ENCODE measurements at places on chromosomes 7 and 10. TPM values are rescaled to one million over a fixed set of nuclear protein-coding genes. Genes with fewer than 3 reads are reported as not detected.

- H3K4me1 ChIP-seq, result peaks cover 8% of the 10 kb centered on the region
- no peaks in the 10 kb centered on the region for H3K27me3 ChIP-seq
Observed at GRCh38 chr7:156095908-156096539, 283.8 kb upstream of the SHH start.

GRCh38 chr10:83373671-83374070 lies 765.6 kb upstream of the GHITM start:
- no peaks in the 10 kb centered on the region for H3K27me3 ChIP-seq
- DNase-seq, result no peak
- no peak overlapping the region for H3K4me3 ChIP-seq
- H3K4me1 ChIP-seq, result no peaks in the 10 kb centered on the region
- H3K27ac ChIP-seq, result no peak overlapping the region
- H3K36me3 ChIP-seq, result no peaks in the 10 kb centered on the region

- no peak overlapping the region for H3K27ac ChIP-seq
- no peak overlapping the region for H3K4me3 ChIP-seq
- H3K4me1 ChIP-seq, result no peaks in the 10 kb centered on the region
- peak; percentile 81 for DNase-seq
- no peaks in the 10 kb centered on the region for H3K27me3 ChIP-seq
Observed at GRCh38 chr7:4830176-4830575, 31.7 kb downstream of the PAPOLB start.

DNA sequence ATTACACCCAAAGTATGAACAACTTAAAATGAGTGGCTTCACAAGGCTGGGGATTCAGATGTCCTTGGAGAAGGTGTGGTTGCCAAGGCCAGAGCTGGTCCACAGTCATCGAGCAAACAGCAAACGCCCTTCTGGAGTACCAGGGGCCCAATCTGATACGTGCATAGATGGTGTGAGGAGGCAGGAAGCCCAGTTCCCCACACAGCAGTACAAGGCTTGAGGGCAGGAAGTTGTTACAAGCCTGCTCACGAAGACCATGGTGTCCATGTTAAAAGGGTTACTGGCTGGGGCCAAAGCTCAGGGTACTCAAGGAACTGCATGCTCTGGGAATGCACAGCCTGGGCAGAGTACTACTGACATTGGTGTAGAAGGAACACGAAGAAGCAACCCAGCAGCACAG lies 4.6 kb upstream of the ANKRD26 start:
- H3K27ac ChIP-seq, result no peak overlapping the region
- H3K4me1 ChIP-seq, result peaks cover 7% of the 10 kb centered on the region
- no peaks in the 10 kb centered on the region for H3K27me3 ChIP-seq

DNA sequence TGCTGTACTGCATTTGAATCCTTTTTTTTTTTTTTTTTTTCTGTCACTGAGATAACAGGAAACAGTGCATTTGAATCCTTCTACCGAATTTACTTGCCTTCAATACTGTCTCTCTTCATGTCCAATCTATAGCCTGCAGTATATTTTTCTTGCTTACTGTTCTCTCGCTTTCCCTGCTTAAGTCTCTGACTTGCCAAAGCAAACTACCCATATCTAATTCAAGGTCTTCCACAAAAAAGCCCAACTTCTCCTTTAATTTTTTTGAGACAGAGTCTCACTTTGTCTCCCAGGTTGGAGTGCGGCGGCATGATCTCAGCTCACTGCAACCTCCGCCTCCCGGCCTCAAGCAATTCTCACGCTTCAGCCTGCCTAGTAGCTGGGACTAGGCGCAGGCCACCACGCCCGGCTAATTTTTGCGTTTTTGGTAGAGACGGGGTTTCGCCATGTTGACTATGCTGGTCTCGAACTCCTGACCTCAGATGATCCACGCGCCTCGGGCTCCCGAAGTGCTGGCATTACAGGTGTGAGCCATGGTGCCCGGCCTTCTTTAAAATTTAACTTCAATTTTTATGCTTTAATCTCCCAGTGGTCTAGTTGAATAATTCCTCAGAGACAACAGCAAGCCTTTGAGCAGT lies 882 bp downstream of the PDCD11 start:
- H3K4me1 ChIP-seq, result peaks cover 39% of the 10 kb centered on the region
- no peak overlapping the region for H3K4me3 ChIP-seq
- H3K27ac ChIP-seq, result no peak overlapping the region
- no peak for DNase-seq
- H3K27me3 ChIP-seq, result no peaks in the 10 kb centered on the region

DNA sequence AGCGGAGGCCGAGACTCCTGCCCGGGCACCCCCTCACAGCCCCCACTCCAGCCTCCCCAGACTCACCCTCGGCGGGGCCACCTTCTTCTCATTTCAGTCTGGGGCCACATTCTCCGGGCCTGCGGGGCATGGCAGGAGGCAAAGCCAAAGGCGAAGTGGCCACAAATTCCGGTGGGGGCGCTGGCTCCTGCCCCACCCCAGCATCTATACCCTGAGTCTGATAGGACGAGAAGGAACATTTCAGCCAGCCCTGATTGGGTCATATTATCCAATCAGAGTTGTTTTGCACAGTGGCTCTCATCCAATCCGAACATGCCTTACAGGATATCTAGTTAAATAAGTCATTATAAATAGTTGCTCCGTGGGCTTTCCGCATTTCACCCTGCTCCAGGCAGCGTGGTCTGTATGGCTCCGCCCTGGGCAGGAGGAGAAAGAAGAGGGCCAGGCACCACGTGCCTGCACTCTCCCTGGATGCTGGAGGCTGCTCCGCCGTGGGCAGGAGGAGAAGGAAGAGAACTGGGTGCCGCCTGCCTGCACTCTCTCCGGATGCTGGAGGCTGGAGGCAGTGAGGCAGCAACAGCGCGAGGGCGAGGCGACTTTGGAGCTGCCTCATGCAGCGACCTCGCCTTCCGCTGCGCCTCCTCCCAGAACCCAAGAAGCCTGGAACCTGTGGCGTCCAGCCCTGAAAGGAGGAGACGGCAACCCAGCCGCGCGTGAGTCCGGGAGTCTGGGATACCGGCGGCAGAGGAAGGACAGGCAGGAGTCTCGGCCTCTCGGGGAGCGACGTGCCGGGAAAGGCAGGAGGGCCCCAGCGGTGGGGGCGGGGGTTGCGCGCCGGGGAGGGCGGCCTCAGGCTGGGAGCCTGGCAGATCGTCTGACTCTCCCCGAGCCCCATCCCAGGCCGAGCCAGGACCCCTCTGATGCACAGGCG lies 162.9 kb downstream of the ZNF33B start:
- no peaks in the 10 kb centered on the region for H3K27me3 ChIP-seq
- no peak overlapping the region for H3K27ac ChIP-seq
- H3K4me1 ChIP-seq, result no peaks in the 10 kb centered on the region
- H3K4me3 ChIP-seq, result no peak overlapping the region
- no peaks in the 10 kb centered on the region for H3K36me3 ChIP-seq

DNA sequence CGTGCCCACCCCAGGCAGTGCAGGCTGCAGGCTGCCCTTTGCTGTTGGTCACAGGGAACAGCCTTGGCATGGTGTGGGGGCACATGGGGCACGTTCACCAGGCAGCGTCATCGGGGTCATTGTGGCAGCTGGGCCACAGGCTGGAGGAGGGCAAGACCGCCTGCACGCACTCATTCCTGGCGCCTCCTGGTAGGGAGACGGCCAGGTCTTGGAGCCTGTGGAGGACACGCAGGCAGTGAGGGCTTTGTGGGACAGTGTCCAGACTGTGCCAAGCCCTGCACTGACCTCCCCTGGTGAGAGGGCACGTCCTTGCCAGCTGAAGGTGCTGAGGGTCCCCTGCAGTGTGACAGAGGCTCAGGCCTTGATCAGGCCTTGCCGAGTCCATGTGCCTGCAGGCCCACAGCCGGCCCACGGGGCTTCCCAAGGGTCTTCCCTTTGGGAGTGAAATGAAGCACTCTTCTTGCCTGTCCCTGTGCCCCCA lies 76.4 kb downstream of the NKX6-2 start:
- no peaks in the 10 kb centered on the region for H3K36me3 ChIP-seq
- DNase-seq, result no peak
- H3K4me1 ChIP-seq, result no peaks in the 10 kb centered on the region
- no peak overlapping the region for H3K4me3 ChIP-seq
- no peak overlapping the region for H3K27ac ChIP-seq
- H3K27me3 ChIP-seq, result no peaks in the 10 kb centered on the region

DNA sequence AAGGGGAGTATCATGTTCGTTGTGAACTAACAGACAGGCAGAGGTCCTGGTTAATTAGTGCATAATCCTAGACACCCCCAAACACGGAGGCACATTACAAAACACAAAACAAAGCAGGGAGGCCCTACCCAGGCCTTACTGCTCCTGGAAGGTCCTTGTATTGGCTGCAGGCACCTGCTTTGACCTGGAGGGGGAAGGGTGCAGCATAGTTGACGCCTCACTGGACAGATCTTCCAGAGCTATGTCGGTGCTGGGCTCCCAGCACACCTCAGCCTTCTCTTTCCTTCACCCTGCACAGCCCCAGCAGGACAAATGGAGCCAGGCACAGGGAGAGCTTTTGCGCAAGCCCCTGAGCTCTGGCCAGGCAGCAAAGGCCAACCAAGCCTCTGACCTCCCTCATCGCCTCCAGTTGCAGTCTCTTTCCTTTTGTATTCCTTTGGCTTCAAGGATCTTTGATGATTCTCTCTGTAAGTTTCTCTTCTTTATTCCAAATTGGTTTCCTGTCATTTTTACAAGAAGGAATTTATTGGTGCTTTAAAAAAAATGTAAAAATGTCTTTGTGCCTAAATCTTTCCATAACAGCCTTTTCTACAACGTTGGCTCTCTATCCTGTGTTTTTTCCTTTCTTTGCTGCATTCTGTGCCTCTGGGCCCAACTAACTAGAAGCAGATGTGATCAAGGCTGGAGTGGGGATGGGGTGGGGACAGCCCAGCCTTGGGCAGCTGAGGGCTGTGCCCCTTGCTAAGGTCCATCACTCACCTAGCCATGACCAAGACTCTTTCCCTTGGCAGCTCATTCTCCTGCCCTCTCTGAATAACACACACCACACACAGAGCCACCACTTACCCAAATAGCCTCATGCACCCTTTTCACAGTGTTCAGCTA lies 317.1 kb upstream of the NPVF start:
- DNase-seq, result peak; percentile 22
- no peak overlapping the region for H3K27ac ChIP-seq
- no peaks in the 10 kb centered on the region for H3K4me1 ChIP-seq

DUSP5 gene
- 16.7 TPM for total RNA-seq

COL26A1 gene
- total RNA-seq, result 5.0 TPM

ODAD2 gene
- total RNA-seq, result 1.1 TPM

OPN1SW gene
- total RNA-seq, result not detected
